ENCODE measurements at places on chromosomes 1 and 21.

- DNase-seq = no peak
Measured at GRCh38 chr1:111990026-111990877, 784 bp upstream of the KCND3 start.

DNA sequence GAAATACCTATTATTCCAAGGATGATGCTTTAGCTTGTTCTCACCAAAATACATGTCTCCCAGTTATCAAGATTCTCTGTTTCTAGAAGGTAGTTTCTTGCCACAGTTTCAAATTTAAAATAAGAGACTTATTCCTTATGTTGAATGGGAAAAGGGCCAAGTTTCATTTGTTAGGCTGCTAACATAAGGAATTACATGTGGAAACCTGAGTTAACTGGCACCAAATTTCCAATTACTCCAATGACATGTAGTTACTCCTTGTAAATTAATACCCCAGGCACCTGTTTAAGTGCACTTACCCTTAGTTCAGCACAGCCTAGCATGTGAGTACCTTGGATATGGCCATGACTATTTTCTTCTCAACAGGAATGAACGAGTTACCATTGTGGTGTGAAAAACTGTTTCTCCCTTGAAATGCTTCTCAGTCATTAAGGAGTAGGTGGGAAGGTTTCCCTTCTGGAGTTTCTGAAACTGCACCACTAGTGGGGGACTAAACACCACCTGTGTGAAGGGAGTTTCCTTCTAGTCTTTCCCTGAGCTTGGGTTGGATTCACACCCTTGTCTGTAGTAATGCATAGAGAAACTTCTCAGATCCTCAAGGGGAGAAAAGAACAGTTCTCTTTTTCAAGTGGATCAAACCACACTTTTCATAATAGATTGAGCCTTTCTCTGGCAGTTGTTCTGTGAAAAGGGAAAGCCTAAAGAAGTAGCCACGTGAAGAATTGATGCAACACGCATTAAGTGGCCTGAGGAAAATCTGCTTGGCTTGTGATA is 32.3 kb upstream of the LRRC8C start:
- DNase-seq = no peak

DNA sequence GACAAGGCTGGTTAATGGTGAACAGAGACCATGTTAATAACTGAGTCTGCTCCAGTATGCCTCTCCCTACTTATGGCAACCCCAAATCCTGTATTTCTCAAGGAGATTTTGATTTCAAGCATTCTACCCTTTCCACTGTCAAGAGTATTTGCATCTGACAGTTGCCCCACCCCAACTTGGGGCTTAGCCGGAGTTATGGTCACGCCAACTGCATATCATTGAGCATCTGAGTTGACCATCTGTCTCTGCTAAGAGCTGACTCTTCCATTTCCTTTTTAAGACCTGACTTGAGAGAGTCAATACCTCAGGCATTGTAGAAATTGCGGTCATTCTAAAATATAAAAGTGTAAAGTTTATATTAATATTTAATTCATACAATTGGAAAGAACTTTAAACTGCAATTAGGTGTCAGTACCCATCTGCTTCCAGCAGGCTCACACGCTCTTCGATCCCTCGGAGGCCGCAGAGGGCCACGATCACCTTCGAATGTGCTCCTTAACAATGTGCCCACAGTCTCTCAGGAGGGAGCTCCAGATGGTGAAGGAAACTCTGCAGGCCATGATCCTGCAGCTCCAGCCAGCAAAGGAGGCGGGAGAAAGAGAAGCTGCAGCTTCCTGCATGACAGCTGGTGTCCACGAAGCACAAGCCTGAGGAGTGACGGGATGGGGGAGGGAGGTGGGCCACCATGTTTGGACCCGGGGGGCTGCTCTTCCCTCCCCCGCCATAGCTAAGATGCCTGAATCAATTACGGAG is 409.8 kb downstream of the DISC1 start:
- no peak for DNase-seq

DNA sequence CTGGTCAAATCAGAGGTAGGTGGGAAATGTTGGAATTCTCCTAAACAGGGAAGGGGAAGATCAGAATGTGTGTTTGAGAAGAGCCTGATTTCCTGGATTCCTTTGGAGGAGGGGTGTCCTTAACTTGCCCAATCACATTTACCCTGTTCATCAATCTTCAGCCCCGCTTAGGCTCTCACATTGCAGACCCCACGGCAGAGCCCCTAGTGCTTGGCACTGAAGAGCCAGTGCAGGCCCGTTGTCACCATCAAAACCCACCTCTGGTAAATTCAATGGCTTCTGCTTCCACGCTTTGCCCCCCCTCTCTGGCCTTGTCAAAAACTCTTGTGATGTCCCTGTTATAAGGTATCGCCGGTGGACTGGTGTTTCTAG is 2.3 kb downstream of the AGPAT3 start:
- DNase-seq = no peak

DNA sequence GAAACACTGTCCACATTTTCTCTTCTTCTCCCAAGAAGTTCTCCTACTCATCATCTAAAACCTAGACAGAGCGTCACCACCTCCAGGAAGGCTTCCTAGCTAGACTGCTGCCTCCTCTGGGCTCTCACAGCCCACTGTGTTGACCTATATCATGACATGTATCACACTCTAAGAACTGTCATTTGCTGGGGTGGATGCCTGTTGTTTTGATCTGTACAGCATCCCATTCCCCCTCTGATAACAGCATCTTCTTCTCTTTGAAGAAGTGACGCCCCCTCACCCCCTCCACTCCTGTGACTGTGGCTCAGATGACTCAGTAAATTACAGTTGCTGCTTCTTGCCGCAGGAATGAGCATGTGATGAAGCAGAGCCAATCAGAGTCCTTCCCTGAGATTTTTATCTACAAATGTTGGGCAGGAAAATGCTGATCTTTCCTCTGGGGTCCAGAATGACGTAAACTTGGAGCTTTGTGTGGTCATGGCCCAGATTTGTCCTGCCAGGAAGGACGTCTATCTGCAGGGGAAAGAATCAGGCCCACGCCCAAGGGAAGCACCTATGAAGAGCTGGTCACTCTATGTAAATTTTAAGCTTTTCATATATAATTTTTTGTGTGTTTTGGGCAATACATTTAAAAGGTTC is 28.0 kb upstream of the FOXO6 start:
- DNase-seq = peak; percentile 9

DNA sequence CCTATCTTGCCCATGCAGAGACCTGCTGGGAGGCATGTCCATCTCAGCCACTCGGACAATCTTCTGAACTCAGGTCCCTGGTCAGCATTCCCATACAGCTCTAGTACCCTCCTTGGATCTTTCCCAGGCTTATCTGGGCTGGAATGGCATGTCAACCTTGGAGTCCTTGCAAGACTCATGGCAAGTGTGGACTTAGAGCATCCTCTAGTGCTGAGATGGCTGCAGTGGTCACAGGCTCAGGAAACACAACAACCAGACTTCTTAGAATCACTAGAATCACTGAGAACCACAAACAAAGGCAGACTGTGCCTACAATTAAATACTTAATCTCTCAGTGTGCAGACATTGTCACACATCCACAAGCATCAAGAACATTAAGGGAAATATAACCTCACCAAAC is 73.1 kb upstream of the TSHB start:
- DNase-seq = no peak

- peak; percentile 65 for DNase-seq
Measured at GRCh38 chr1:25030674-25031589, 100.9 kb upstream of the RUNX3 start.

GRCh38 chr21:29658934-29659203 is 280.9 kb downstream of the GRIK1 start:
- no peak for DNase-seq

GRCh38 chr1:66274634-66275033 is 259.3 kb upstream of the SGIP1 start:
- no peak for DNase-seq

GRCh38 chr1:19071674-19072281 is 115.3 kb upstream of the IFFO2 start:
- no peak for DNase-seq

- DNase-seq = no peak
Measured at GRCh38 chr1:11479375-11479979, 522 bp downstream of the DISP3 start.
